Stimulated activated CD8-positive, alpha-beta memory T cell treated with anti-CD3 and anti-CD28 coated beads, Interleukin-7, amount 100 ng/mL, for 1 hour (primary cell): ENCODE measurements at places on chromosomes 3 and 15.

DNA sequence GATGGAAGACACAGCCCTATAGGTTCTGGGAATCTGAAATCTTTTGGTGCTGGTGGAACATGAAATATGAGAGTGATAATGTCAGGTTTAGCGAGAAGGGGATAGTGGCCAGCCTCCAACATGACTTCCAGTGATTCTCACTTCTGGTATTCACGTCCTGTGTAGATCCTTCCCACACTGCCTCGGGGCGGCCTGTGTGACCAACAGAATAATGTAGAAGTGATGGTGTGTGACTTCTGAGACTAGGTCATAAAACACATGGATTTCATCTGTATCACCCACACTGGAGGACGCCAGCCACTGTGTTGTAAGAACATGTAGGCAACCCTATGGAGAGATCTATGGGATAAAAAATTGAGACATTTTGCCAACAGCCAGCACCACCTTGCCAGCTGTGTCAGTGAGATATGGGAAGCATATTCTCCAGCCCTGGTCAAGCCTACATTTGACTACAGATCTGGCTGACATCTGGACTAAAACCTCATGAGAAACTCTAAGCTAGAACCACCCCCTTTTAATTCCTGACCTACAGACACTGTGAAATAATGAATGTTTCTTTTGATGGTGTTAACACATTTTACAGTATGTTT, 25.5 kb upstream of the NUDT16 start:
- no peak for DNase-seq

DNA sequence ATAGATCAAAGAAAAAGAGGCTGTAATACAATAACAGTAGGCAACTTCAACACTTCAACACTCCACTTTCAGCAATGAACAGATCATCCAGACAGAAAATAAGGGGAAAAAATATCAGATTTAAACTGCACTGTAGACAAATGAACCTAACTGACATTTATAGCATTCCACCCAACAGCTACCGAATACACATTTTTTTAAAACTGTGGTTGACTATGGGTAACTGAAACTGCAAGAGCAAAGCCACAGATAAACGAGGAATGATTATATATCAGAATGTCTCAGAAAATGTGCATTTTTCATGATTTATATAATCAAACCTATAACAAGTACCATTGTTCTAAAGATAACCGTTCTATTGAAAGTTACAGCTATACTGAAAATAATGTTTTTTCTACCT, 514.9 kb upstream of the DPPA4 start:
- DNase-seq, result no peak

GRCh38 chr15:73751899-73752805, 999 bp downstream of the INSYN1 start:
- no peak for DNase-seq

DNA sequence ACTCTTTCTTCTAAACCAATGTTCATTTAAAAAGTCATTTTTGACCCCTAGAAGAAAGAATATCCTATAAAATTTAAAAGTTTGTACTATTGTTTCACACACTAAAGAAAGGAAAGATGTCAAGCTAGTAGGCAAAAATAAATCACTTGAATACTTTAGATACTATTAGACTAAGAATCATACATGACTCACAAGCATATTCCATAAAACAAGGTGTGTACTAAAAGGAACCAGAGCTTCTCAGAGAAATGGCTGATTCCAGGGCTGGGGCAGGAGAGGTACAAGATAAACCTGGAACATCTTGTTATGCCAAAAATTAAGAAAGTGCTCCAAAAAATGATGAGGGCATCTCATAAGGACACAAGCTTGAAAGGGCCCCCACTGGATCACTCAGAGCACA, 8.7 kb downstream of the DLG1 start:
- DNase-seq, result no peak

GRCh38 chr3:116338713-116339112, 106.6 kb downstream of the LSAMP start:
- DNase-seq, result no peak

GRCh38 chr15:41907141-41907540, 13.3 kb upstream of the SPTBN5 start:
- no peak for DNase-seq

- no peak for DNase-seq
Observed at GRCh38 chr15:63800739-63801138, 33.0 kb downstream of the HERC1 start.

DNA sequence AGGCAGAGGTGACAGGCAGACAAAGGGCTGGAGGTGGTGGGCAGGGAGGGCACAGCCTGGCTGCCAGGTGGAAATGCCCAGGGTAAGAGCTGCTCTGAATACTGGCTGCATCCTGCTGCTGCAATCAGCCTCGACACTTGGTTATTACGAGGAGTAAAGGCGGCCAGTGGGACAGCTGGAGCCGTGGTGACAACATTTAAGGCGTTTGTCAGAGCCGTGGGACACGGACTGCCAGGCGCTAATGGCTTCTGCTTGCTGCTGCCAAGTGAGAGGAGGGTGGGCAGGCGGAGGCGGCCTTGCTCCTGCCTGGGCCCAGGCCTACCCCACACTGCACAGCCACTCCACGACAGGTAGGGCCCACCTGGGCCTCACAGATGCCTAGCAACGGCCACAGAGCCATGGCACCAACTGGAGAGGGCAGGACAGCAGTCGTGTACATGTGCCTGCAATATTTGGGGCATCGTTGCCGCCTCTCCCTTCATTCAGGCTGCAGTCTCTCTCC, 49.2 kb upstream of the TMEM115 start:
- DNase-seq, result no peak

DNA sequence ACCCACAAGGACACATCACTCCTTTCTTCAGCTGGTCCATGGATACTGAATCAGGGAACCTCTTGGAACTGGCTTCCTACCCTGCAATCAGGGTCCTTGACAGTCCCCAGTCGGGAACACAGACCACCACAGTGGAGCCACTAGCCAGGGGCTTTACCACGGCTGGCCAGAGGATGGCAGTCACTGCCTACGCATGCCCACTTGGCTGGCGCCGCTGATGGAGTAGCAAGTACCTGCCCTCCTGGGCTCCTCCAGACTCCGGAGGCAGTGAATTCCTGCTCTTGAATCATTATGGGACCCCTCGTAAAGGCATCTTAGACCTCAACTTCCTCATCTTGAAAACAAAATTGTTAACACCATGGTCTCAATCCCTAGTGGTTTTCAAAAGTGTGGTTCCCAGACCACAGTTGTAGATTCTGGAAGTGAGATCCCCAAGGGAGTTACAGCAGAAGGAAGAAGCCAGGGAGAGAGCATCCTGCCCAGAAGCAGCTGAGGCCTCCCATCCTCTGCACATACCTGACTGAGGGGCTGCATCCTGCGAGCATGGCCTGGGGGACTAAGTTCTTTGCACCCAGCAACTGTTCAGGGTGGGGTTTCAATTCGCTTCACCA, 9.1 kb upstream of the SKIC8 start:
- DNase-seq, result peak; percentile 14

- DNase-seq, result no peak
Observed at GRCh38 chr15:33067456-33067855, 127.1 kb downstream of the FMN1 start.
